Uterus (tissue), 4 donors: ENCODE measurements at places on chromosomes 4 and X. TPM values are rescaled to one million over a fixed set of nuclear protein-coding genes. Genes with fewer than 3 reads are reported as not detected.

DNA sequence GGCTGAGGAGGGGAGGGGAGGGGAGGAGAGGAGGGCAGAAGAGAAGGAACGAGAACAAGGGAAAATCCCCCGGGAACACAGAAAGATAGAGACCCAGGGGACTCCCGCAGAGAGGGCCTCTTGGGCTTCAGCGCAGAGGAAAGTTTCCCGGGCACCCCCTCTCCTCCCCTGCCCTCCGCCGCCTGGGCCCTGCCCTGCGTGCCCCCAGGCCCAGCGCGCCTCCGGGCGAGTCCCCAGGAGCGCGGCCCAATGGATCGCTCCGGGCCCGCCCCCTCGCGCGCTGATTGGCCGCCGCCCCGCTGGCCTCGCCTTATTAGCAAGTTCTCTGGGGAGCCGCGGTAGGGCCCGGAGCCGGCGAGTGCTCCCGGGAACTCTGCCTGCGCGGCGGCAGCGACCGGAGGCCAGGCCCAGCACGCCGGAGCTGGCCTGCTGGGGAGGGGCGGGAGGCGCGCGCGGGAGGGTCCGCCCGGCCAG is at the start of gene MSX1:
MSX1 (plus strand) TSS at position 341 of the 474 bp plus-strand sequence. CDS start 235 bp downstream, outside the sequence.
- peak; percentile 92 for DNase-seq

EDNRA gene
- total RNA-seq: 33.4 TPM

MAB21L2 gene
- total RNA-seq: not detected

GRCh38 chrX:68848189-68848940 is 19.5 kb downstream of the EFNB1 start:
- no peak for DNase-seq

ZNF182 gene
- total RNA-seq: 3.3 TPM

GRCh38 chrX:108945883-108946523 is 209.6 kb upstream of the IRS4 start:
- no peak for DNase-seq

CCDC149 gene
- total RNA-seq: 104 TPM

PHKA1 gene
- total RNA-seq: 9.0 TPM

DNA sequence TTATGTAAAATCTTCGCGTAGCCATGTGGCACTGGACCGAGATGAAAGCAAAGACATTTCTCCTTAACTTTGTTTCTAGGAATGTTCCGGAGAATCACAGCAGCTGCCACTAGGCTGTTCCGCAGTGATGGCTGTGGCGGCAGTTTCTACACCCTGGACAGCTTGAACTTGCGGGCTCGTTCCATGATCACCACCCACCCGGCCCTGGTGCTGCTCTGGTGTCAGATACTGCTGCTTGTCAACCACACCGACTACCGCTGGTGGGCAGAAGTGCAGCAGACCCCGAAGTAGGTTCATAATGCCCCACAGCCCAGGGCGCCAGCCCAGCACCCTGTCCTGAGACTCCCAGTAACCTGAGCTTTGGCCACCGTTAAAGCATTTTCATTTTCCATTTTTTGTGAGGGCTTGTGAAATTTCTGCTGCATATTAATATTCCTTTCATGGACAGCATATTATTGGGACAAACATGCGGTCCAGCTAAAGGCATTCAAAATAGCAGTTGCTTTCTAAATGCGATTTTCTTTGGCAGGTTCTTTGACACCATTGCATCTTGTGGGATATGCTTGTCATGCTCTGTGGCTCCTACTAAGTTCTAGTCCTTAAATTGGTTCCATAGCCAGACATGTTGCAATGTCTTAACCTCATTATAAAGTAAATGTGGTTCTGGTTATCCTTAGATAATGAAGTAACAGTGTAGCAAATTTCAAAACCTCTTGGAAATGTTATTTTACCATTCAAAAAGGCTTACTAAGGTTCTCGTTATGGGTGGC is 49.1 kb upstream of the MSANTD1 start:
- DNase-seq: no peak

FAM9C gene
- not detected for total RNA-seq

DNA sequence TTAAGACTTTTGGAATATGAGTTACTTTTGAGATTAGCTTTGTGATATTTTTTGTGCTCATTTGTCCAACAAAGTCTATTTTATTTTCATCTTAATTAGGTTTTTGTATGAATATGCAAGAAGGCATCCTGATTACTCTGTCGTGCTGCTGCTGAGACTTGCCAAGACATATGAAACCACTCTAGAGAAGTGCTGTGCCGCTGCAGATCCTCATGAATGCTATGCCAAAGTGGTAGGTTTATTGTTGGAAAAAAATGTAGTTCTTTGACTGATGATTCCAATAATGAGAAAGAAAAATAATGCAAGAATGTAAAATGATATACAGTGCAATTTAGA is 10.8 kb downstream of the ALB start:
- DNase-seq: no peak

GRCh38 chrX:45749375-45749774 is 548.7 kb upstream of the DIPK2B start:
- no peak for DNase-seq

DNA sequence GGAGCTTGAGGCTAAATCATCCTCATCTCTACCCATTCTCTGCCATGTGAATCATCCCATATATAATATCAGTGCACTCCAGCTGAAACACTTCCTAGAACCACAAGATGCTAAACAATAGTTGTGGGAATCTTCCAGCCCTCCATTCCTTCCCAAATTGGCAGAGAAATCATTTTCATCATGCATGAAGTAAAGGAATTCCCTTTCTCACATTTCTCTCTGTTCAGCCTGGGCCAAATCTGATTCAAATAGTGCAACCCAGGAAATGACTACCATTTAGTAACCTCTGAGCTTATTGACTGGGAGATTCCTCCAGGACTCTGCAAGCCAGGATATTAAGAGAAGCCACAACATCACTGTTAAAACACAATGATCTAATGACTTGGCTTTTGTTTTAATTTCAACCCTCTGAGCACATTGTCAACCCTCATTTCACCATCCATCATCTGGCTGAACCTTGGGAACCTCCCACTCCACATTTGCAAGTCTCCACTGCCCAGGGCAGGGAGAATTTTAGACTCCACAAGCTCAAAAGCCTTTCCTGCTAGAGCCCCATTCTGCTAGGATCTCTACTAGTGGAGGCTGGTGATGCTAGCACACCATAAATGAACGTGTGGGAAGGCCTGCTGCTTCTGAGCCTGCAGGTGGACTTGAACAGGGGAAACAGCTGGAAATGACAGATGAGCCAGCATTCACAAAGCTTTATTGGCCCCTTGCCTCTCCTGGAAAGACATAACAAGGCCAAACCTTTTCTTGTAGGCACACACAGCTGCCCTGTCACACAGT is 133.9 kb downstream of the TET2 start:
- no peak for DNase-seq

IBSP gene
- total RNA-seq: not detected

- DNase-seq: peak; percentile 62
These were observed 492.1 kb downstream of the IL15 start for GRCh38 chr4:142128529-142128928.
